A673 (cell line): ENCODE measurements at places on chromosomes 16 and 17.

GRCh38 chr17:57858838-57859237 is 9.0 kb upstream of the MRPS23 start:
- no peak for DNase-seq

- DNase-seq = no peak
These were observed 10.2 kb downstream of the CLUH start for GRCh38 chr17:2701161-2701995.

DNA sequence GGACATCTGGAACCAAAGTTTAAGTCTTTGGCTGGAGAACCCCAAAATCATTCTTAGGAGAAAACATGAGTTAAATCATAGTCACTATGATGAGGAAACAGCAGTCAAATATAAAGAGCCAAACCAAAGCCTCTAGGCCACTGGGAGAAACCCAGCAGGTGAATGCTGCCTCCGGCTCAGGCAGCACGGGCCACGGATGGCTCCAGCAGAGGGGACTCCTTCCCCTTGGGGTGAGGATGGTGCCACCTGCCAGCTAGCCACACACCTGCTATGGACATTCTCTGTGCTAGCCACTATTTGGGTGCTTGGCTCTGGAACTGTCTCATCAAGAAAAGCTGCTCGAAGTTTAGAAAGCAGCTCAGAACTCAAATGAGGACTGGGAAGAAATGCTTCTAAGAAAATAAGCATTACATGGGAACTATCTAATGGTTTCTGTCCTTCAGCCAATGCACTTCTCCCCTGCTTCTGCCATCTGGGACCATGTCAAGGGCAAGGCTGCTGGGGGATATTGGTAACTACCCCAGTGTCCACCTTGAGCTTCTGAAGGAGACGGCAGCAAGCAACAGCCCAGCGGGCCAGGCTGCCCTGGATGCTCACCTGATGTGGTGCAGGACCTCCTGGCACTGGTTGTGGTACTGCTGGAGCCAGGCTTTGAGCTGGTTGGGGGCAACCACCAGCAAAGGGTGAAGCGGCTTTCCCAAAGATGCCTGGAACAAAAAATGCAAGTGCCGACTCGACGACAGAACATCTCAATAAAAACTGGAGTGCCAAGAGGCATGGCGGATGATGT is 22.5 kb downstream of the ELAC2 start:
- DNase-seq = no peak

DNA sequence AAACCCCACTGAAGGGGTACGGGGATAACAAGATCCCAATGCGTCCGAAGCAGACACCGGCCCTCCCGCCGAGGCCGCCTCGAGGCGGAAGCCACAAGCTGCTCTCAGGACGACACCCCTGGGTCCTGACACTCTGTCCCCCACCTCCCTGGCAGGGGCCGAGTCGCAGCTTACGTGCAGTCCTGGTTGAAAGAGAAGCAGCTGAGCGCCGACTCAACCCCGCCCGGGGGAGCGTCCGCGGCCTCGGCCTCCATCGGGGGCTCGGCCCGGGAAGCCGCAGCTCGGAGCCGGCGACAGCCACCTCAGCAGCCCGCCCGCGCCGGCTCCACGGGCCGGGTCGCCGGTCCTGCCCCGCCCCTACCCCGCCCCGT is at the start of gene WIPI1:
WIPI1 (minus strand) TSS at position 329 of the 371 bp plus-strand sequence; CDS start at position 254, 75 bp downstream.
- DNase-seq = peak; percentile 28
